ENCODE measurements at places on chromosomes 7 and 10. TPM values are rescaled to one million over a fixed set of nuclear protein-coding genes. Genes with fewer than 3 reads are reported as not detected.

PRPS1L1 gene
- total RNA-seq, result 0.09 TPM

ANKRD2 gene
- total RNA-seq, result 1.2 TPM

OR2A1 gene
- total RNA-seq, result not detected

GTF2IRD2 gene
- total RNA-seq, result 10.7 TPM

ZNF425 gene
- 5.8 TPM for total RNA-seq

LEP gene
- 0.09 TPM for total RNA-seq

CCSER2 gene
- 20.2 TPM for total RNA-seq

HMX2 gene
- not detected for total RNA-seq

ANXA8L1 gene
- not detected for total RNA-seq

LRRC18 gene
- total RNA-seq, result not detected

AKR1C3 gene
- 82.3 TPM for total RNA-seq

UCMA gene
- total RNA-seq, result not detected

MLXIPL gene
- 0.37 TPM for total RNA-seq
